ENCODE measurements at places on chromosomes 7 and 10. TPM values are rescaled to one million over a fixed set of nuclear protein-coding genes. Genes with fewer than 3 reads are reported as not detected.

GRCh38 chr10:95451568-95452524 is 109.3 kb downstream of the SORBS1 start:
- no peak for DNase-seq
- H3K27ac ChIP-seq: peak overlapping the region; percentile 55
- peaks cover 18% of the 10 kb centered on the region for H3K4me1 ChIP-seq
- no peaks in the 10 kb centered on the region for H3K27me3 ChIP-seq
- no peak overlapping the region for H3K4me3 ChIP-seq

- no peak overlapping the region for H3K27ac ChIP-seq
- H3K4me3 ChIP-seq: no peak overlapping the region
- H3K27me3 ChIP-seq: no peaks in the 10 kb centered on the region
- no peak for DNase-seq
These were observed 19.4 kb downstream of the CDK13 start for GRCh38 chr7:39969431-39969830.

- no peaks in the 10 kb centered on the region for H3K27me3 ChIP-seq
- no peaks in the 10 kb centered on the region for H3K36me3 ChIP-seq
These were observed 40.3 kb downstream of the NRCAM start for GRCh38 chr7:108415821-108416536.

- H3K4me1 ChIP-seq: peaks cover 22% of the 10 kb centered on the region
- no peak for DNase-seq
- H3K27me3 ChIP-seq: no peaks in the 10 kb centered on the region
- no peak overlapping the region for H3K27ac ChIP-seq
These were observed 278.6 kb upstream of the HABP2 start for GRCh38 chr10:113274176-113274829.

DNA sequence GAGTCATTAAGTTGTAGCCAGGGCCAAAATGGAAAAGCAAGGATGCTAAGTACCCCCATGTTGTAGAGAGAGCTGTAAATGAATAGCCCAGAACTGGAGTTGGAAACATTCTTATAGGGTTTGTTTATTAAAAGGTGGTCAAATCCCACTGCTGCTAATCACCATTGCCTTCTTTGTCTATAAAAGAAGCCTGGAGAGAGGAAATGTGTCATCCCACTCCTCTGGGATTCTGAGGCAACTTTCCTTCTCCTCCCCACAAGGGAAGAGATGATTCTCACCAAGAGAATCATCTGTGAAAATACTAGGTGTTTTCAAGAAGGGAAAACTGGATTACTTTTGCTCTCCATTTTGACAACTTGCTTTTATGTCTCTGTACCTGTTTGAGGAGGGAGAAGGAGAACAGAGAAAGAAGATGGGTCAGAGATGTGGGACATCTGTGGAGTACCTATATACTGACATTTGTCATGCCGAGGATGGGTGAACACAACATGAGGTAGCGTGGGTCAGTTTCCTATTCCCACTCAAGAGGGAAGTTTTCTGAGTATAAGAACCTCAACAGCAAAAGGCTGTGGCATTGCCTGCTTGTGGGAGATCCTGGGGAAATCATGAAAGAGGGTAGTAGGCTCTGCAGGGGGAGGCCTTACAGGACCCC is 262.2 kb downstream of the KIF20B start:
- no peaks in the 10 kb centered on the region for H3K27me3 ChIP-seq
- DNase-seq: no peak
- no peaks in the 10 kb centered on the region for H3K4me1 ChIP-seq
- H3K36me3 ChIP-seq: no peaks in the 10 kb centered on the region
- no peak overlapping the region for H3K4me3 ChIP-seq
- no peak overlapping the region for H3K27ac ChIP-seq

Gene CYP26C1
- polyA plus RNA-seq: 0.02 TPM

Gene DGKI
- polyA plus RNA-seq: 0.03 TPM

- H3K27me3 ChIP-seq: no peaks in the 10 kb centered on the region
- no peak for DNase-seq
- H3K4me3 ChIP-seq: peak overlapping the region; percentile 32
- no peaks in the 10 kb centered on the region for H3K36me3 ChIP-seq
- H3K27ac ChIP-seq: peak overlapping the region; percentile 92
- H3K4me1 ChIP-seq: peaks cover 4% of the 10 kb centered on the region
These were observed 553 bp upstream of the ADD3 start for GRCh38 chr10:110007161-110007700.

DNA sequence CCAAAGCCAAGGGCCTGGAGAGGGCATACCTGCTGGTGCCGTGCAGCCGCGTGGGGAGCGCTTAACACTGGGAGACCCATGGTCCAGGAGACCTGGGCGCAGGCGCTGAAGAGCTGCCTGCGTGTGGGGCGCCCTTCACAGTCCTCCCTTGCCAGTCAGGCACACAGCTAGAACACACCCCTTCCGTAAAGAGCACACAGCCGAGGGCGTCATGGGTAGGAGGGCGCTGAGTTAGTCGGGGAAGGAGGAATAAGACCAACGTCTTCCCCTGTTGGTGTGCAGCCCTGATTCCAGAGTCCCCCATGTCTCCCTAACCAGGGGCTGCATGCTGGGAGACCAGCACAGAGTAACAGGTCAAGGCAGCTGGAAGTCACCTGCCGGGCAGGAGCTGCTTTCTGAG is 273.9 kb downstream of the USP6NL start:
- no peak for DNase-seq
- H3K27me3 ChIP-seq: no peaks in the 10 kb centered on the region
- H3K4me3 ChIP-seq: no peak overlapping the region
- H3K4me1 ChIP-seq: no peaks in the 10 kb centered on the region
- no peak overlapping the region for H3K27ac ChIP-seq

DNA sequence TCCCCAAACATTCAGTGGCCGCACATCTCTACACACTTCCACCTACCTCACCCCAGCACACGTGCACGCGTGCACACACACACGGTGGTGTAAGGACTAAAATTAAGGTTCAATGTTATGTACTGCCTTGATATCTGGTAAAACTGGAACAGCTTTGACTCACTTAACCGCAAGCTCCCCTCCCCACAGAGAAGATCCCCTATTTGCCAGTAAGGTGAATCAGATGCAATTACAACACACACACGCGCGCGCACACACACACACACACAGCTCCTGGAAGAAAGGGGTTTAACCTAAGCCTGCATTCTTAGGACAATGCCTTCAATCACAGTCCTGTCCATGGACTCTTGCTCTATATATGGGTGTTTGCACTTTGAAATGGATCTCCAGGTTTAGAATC is 25.5 kb upstream of the VPS41 start:
- H3K4me3 ChIP-seq: no peak overlapping the region
- no peak overlapping the region for H3K27ac ChIP-seq
- DNase-seq: no peak
- H3K27me3 ChIP-seq: no peaks in the 10 kb centered on the region
- no peaks in the 10 kb centered on the region for H3K36me3 ChIP-seq

DNA sequence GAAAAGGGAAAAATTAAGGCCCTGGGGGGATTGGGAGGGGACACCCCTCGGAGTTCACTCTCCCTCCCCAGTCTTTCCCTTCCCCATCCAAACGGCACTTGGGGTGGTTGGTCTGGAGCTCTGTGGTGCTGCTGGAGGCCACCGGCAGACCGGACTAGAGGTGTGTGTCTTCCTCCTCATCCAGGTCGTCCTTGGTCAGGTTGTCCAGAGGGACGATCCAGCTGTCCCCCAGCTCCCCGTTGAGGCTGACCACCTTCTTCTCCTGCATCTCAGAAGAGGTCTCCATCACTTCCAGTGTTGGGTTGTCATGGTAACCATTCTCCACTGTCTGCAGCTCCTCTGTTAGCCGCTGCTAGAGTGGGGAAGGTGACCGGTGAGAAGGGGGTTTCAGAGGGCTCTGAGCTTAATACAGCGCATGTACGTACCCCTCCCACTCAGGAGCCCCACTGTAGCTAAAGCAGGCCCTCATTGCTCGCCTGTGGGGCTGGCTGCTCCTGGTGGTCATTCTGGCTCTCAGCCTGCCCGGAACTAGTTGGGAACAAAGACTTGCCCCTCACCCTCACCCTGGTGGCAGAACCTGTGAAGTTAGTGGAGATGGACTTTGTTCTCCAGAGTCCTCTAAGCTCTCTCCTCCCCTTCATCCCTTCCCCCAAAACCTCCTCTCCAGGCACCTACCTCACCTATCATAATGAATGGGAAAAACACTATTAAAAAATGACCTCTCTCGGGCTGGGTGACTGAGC is 52.1 kb downstream of the PODXL start:
- no peak overlapping the region for H3K4me3 ChIP-seq
- H3K36me3 ChIP-seq: no peaks in the 10 kb centered on the region
- peaks cover 3% of the 10 kb centered on the region for H3K4me1 ChIP-seq
- peaks cover 3% of the 10 kb centered on the region for H3K27me3 ChIP-seq

DNA sequence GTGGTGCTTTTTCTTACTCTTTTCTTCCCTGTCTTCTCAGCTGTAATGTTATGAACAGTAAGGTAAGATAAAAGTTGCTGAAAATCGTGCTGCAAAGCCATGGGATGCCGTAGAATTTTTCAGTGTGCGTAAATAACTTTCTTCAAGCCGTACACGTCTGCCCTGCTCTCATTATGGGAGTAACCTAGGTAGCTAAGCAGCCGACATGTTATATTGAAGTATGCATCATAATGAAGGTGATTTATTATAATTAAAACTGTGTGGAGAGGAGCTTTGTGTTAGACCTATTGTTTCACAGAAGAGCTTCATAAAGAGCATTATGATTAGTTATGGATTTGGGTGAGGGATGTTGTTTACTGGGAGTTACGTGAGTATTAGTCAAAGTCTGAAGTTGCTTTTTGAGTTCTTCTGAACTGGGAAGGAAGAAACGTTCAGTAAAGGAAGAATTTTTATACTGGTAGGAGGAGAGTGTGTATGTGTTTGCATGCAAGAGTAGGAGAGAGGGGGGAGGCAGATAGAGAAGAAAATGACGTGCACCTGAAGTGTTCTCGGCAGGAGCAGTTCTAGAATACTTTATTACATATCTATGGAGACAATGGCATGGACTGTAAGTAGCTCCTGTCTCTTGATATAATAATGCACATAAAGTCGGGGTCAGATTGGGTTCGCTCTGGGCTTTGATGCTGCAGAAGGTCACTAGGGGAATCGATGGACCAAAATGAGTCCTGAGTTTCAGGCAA is 56.3 kb downstream of the POU6F2 start:
- H3K27me3 ChIP-seq: no peaks in the 10 kb centered on the region
- no peaks in the 10 kb centered on the region for H3K36me3 ChIP-seq
- peaks cover 5% of the 10 kb centered on the region for H3K4me1 ChIP-seq
- H3K27ac ChIP-seq: no peak overlapping the region
- DNase-seq: no peak
- no peak overlapping the region for H3K4me3 ChIP-seq

- H3K27ac ChIP-seq: peak overlapping the region; percentile 87
- H3K4me1 ChIP-seq: peaks cover 15% of the 10 kb centered on the region
- H3K27me3 ChIP-seq: no peaks in the 10 kb centered on the region
- DNase-seq: peak; percentile 83
- H3K36me3 ChIP-seq: no peaks in the 10 kb centered on the region
These were observed 14.4 kb downstream of the MXI1 start for GRCh38 chr10:110221721-110222261.

- no peaks in the 10 kb centered on the region for H3K36me3 ChIP-seq
- H3K27me3 ChIP-seq: peaks cover 25% of the 10 kb centered on the region
- peaks cover 7% of the 10 kb centered on the region for H3K4me1 ChIP-seq
- peak; percentile 14 for DNase-seq
These were observed 1.0 kb downstream of the TWIST1 start for GRCh38 chr7:19116121-19117090.

GRCh38 chr7:131330299-131330698 is 2.6 kb downstream of the MKLN1 start:
- no peaks in the 10 kb centered on the region for H3K27me3 ChIP-seq
- no peaks in the 10 kb centered on the region for H3K36me3 ChIP-seq
- no peak overlapping the region for H3K4me3 ChIP-seq
- no peak overlapping the region for H3K27ac ChIP-seq
- DNase-seq: peak; percentile 8
- peaks cover 6% of the 10 kb centered on the region for H3K4me1 ChIP-seq

DNA sequence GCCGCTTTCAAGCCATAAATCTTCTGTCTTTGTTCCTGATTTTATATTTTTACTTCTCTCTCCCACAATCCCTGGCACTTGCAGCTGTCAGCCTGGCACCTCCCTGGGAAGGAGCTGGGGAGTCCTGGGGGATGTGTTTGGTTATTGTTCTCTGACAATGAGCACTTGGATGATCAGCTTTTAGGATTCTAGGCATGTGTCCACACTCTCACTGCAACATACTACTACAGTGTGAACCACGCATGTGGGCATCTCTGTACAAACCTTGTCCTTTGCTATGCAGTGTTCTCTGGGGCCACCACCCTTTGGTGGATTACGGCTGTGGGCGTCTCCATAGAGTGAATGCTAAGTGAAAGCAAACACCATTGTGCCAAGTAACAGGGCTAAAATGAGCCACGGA is 168.4 kb upstream of the KMT2E start:
- DNase-seq: no peak
- H3K27ac ChIP-seq: no peak overlapping the region
- no peaks in the 10 kb centered on the region for H3K4me1 ChIP-seq
- H3K27me3 ChIP-seq: peaks cover 5% of the 10 kb centered on the region

Gene GALNT17
- polyA plus RNA-seq: 2.8 TPM
